ENCODE measurements at places on chromosomes 7 and 10.

DNA sequence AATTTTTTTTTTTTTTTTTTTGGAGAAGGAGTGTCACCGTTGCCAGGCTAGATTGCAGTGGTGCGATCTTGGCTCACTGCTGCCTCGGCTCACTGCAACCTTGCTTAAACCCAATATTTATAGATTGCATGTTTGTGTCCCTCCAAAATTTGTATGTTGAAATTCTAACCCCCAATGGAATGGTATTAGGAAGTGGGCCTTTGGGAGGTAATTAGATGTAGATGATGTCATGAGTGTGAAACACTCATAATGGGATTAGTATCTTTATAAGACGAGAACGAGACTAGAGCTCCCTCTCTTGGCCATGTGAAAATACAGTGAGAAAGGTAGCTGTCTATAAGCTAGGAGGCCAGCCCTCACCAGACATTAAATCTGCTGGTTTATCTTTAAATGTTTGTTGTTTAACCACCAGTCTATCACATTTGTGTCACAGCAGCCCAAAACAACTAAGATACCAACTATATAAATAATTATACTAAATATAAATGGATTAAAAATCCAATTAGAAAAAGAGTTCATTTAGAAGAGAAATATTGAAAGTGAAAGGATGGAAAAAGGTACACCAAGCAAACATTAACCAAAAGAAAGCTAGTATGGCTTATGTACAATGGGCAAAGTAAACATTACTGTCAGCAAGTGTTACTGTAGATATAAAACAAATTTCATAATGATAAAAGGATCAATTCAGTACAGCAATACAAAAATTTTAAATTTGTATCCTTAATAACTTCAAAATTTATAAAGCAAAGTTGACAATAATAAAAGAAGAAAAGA lies 9.3 kb downstream of the TCAF1 start:
- DNase-seq, result no peak

- DNase-seq, result peak; percentile 25
Measured at GRCh38 chr10:2744547-2745200, 322.7 kb upstream of the PFKP start.

DNA sequence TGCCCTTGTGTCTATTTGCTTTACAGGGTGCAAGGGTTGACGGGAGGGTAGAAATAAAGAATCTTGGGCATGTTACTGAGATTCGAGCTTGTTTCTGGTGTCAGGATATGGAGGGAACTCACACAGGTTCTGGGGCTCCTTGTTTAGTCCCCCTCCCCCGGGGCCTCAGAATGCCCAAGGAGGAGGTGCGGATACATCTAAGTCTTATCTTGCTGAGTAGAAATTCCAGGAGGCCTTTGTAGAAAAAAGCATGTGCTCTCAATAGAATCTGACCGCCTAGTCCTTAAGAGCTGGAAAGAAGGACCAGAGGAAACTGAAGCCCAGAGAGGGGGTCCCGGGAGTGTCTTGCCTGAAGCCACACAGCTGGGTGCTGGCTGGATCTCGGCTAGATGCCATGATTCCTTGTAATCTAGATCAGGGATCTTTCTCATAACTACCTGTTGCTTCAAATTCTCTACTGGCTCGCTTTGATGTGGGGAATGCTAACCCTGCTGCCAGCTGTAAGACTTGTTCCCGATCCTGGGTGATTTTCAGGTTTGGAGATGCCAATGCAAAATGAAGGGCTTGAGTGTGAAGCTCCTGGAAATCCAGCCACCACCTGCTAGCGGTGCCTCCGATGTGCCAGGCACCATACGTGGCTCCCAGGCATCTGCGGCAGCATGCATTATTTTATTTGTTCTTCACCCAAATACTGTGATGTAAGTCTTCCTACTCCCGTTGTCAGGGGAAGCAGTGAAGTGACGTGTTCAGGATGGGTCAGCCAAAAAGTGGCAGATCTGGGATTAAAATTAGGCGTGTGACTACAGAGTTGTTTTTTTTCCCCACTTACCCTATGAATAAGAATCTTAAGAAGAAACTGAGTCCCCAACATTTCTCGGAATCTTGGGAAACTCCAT lies 226.0 kb downstream of the TCF7L2 start:
- no peak for DNase-seq

DNA sequence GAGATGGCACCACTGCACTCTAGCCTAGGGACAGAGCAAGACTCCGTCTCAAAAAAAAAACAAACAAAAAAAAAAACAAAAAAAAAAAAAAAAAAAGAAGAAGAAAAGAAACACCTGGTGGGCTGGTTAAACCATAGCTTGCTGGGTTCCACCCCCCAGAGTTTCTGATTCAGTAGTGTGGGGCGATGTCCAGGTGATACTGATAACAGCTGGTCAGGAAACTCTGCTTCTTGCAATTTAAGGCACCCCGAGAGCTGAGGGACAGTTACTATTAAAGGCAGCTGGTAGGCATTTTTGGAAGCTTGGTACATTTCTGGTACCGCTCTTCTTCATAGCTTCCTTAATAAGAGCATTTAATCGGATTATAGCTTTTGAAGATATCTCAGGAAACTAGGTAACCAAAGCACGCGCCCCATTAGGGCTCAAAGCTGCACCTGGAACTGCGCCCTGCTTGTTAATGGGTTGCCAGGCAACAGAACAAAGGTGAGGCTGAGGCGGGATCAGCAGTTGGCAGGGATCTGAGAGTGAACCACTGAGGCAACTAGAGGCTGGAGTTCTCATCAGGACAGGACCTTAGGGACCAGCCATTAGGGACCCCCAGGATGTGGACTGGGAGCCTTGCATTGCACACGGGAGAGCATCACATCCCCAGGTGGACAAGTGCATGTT lies 6.5 kb upstream of the SDK1 start:
- DNase-seq, result no peak

DNA sequence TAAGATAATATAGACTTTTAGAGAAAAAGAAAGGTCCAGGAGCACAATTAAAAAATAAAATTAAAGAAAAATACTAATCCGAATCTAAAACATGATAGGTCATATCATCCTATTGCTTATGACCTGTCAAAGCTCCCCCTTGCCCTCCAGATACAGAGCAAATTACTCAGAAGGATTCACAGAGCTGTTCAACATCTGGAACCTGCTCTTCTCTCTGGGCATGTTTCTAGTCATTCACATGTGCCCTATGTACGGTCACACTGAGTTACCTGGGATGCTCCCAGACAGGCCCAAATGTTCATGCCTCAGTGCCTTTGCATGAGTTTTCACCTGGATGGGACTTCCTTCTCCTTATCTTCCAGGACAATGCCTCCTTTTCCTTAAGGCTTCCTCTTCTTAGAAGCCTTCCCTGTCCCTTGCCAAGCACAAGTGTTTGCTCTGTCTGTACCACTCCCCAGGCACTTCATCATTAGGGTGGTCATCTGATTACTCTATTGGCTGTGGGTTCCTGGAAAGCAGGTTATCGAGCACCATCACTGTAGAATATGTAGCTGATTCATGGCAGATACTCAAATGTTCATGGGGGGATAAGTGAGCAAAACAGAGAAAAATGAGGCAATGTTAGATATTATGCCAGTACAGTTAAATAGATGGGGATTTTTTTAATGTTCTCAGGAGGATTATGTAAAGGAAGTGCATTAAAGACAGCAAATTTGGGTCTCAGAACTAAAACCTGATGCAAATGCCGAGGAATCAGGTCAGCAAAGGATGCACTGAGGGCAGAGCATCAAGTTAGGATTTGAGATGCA lies 12.0 kb upstream of the AOAH start:
- DNase-seq, result no peak

DNA sequence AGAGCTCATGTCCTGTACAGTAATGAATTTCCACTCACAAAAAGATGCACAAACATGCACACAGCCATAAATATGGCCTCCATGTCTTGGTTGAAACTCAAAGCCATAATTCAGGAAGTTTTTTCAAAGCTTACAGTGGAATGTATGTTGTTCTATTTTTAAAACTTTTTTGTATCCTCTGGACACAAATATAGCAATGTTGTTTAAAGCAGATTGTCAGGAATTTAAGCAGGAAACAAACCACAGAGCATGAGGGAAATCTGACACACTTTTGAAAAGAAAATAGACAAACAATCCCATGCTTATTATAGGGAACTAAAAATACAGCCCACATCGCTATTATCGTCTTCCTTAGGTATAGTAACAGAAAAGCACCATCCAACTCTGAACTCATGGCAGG lies 21.5 kb downstream of the LRRN3 start:
- peak; percentile 40 for DNase-seq

GRCh38 chr10:31171402-31172083 lies 139.9 kb upstream of the ZNF438 start:
- peak; percentile 89 for DNase-seq

DNA sequence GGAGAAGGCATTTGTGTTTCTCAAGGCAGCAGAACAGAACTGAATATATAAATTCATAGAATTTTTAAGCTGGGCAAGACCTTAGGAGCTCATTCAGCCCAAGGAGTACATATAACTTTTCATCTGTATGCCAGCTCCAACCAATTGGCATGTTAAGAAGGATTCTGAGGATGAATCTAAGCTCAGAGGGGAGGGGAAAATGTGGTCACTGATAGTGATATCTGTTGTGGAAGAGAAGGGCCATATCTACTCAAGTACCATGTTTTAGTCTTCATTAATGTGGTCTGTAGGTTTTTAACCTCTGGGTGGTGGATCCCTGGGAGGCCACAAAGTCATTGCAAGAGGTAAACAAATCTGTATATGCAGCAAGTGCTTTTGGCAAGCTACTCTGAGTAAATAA lies 6.4 kb downstream of the CALD1 start:
- DNase-seq, result no peak

- no peak for DNase-seq
Measured at GRCh38 chr7:115600207-115600606, 430.4 kb downstream of the TFEC start.

DNA sequence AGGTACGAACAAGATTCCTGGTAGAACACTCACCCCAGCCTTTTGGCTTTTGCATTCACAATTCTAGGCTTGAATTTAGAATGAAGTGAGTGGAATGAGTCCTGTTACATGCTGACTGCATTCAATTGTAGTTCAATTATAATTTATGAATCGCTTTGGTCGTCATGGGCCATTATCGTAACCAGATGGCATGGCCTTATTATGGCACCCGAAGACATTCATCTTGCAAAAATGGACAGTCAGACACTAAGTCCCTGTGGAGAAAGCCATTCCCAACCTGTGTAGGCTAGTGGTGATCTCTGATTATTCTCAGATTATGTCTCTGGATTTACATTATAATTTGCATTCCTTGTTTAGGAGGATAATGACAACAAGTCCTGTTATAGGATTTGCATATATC lies 292.4 kb upstream of the NPSR1 start:
- DNase-seq, result no peak

DNA sequence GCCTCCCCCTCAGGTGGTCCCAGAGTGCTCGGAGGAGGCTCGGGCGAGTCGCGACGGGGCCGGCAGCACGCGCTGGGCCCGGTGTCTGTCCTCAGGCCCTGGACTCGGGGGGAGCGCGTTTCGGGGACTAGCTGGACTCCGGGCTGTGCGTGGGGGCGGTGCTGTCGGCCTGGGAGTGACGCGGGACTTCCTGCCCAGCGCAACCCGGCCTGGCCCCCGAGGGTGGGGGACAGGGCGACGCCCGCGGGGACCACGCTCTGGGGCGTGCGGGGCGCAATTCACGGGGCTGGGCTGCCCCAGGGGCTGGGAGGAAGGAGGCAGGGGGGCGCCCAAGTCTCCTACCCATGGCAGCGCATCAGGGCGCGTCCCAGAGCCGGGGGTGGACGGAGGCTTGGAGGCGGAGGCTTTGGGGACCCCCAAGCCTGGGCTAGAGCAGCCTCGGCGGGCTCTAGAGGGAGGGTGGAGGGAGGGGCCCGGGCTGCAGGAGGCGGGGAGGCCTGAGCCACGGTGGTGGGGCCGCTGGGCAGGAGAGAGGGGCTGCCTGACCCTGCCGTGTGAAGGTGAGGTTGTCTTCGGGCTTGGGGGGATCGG lies 2.3 kb upstream of the VENTX start:
- DNase-seq, result no peak

DNA sequence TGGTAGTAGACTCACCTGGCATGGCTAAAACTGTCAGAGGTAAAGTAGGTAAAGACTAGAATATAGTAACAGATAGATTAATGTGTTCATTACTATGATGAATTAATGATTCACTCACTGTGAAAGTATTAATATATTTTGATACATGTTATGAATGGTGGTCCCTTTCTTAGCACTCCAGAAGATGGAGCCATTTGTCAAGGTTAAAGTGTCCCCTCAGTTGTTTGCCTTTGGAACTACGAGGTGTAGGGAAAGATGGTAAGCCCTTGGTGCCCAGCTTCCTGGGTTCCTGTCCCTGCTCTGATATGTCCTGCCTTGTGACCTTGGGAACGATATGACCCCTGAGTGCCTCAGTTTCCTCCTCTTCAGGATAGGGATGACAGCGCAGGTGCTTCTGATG lies 49.4 kb downstream of the HTRA1 start:
- DNase-seq, result no peak

DNA sequence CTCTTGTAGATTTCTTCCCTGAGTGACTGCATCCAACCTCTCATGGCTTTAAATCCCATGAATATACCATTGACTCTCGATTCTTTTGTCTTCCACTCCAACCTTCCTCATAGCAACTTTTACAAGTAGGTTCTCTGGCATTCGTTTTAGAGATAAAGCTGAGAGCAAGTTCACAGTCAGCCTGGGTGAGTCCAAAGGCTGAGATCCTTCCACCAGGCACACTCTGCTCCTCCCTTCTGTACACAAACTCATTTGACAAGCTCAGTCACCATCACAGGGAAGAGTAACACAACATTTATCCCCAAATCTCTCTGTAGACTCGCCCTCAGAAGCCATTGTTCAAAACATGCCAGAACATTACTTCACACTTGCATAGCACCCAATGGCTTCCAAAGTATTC lies 10.9 kb downstream of the CTTNBP2 start:
- no peak for DNase-seq

DNA sequence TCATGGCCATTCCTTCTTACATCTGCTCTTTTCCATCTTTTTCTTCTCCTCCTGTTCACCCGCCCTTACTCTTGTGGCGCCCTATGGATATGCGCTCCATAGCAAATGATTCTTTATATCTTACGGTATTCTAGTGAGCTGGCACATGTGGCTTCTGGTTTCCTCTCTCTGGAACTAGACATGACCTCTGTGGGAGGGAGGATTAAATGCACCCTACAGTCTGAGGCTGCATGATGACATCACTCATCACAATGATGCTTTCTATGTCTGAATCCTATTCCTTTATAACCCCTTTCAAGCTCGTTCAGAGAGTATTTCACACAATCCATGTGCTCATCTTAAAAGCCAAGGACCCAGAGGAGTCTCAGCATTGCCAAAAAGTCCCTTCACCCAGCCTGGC lies 153.3 kb downstream of the EGFR start:
- DNase-seq, result no peak

DNA sequence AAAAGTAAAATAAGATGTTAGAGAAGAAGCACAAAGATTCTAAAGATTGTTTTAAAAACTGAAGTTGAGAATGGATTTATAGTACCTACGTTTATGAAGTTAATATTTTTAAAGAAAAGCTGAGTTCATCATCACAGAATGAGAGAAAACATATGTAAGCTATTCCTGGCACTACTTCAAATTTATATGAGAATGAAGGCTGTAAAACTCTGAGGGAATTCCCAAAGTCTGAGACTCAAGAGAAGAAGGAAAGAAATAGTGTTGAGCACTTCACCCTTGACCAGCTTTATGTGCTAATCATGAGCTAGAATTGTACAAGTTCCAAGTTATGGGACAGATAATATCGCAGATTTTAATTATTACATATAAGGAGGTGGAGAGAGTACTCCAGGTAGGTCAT lies 323.7 kb upstream of the GNAI1 start:
- DNase-seq, result peak; percentile 50

- DNase-seq, result peak; percentile 69
Measured at GRCh38 chr10:20855398-20856038, 41.6 kb downstream of the NEBL start.

- DNase-seq, result no peak
Measured at GRCh38 chr7:13197501-13197900, 510.1 kb downstream of the ARL4A start.

- peak; percentile 88 for DNase-seq
Measured at GRCh38 chr7:55641273-55641691, 69.0 kb upstream of the VOPP1 start.
